ENCODE measurements at places on chromosomes 12 and 14.

DNA sequence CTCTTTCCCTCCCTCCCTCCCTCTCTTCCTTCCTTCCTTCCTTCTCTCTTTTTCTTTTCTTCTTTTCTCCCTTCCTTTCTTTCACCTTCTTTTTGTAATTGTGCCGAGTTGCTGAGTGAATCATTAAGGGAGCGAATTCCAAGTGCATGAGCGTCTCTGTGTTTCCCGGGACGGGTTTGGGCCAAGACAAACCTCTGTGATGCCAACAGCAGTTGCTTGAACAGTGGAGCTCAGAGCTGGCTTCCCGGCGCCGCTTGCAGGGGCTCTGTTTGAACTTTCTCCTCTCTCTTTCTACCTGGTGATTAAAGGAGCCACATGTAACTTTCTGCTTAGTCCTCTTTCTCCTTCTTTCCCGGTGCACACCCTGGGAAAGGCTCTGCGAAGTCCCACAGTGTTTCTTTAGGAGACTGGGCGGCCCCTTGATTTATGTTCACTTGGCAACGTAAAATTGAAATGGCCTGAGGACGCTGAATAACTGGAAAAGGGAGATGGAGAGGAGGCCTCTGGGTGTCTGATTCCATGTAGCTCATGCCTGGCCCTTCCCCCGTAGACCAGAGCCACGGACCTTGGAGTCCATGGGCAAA, 33.7 kb upstream of the MAP1LC3B2 start:
- DNase-seq, result no peak

- DNase-seq, result no peak
These were observed 400.8 kb downstream of the GXYLT1 start for GRCh38 chr12:41743835-41744234.

DNA sequence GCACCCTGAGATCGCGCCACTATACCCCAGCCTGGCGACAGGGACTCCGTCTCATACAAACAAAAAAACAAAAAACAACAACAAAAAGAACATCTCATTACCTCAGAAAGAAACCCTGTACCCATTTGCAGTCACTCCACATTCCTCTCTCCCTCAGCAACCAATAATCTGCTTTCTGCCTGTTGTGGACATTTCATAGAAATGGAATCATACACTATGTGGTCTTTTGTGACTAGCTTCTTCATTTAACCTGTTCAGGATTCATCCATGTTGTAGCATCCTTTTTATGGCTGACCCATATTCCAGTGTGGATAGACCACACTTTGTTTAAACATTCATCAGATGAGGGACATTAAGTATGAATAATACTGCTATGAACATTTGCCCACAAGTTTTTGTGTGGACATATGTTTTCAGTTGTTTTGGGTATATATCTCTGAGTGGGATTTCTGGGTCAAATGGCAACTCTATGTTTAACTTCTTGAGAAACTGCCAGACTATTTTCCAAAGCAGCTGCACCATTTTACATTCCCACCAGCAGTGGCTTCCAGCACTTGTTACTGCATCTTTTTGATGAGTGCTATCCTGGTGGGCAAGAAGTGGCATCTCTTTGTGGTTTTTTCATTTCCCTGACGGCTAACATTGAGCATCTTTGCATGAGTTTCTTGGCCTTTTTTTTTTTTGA, 5.9 kb upstream of the RCOR1 start:
- no peak for DNase-seq

DNA sequence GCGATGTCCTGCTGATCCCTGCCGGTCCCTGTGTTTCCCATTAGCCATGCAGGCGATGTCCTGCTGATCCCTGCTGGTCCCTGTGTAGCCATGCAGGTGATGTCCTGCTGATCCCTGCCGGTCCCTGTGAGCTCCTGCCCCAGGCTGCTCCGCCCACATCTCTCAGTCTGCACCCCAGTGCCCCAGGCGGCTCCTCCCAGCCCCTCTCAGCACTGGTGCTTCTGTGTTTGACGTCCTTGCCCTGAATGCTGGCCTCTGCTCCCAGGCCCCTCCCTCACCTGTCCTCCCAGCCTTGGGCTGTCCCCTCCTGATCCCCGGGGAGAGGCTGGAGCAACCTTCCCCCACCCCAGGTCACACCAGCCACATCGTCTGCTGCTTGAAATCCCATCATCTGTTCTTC, 41.4 kb upstream of the TEX22 start:
- DNase-seq, result no peak

GRCh38 chr12:16606201-16606849, 363 bp upstream of the LMO3 start:
- peak; percentile 76 for DNase-seq

GRCh38 chr12:2052826-2053678, at the start of gene CACNA1C:
Gene CACNA1C (plus strand): TSS chr12:2052987. CDS start chr12:2053563, 576 bp downstream.
- peak; percentile 77 for DNase-seq

DNA sequence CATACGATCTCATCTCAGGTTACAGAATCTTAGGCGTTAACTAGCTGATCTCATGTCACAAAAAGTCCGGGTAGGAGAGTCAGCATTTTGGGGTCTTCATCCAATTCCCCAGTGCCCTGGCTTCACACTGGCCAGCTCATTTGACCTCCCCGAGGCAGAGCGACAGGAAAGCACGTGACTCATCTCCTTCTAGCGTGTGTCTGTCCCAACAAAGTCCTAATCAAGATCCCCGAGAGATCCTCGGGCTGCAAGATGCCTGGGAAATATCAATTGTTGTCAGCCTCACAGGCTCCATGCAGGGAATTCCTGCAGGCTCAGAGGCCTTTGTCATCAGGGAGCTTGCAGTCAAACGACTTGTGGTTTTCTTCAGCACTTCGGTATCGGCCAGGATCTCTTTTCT, 57.5 kb downstream of the ZNF664 start:
- no peak for DNase-seq

GRCh38 chr14:101884089-101884933, 80.1 kb upstream of the DYNC1H1 start:
- DNase-seq, result no peak

DNA sequence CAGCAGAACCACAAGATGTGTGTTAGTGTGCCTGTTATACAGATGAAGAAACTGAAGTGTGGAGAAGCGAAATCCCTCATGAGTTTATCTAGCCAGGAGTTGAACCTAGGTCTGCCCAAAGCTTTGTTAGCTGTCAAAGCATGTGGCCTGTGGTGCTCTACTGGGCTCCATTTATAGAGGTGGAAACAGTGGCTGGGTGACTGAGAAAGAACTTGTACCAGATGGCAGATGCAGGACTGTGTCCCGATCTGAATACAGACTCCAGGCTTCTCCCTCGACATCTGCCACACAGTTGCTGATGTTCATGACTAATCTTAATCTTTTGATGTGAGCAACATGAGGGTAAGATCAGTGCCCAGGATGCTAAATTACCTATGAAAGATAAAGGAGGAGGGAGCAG, 89.1 kb downstream of the C12orf75 start:
- DNase-seq, result no peak

- DNase-seq, result no peak
These were observed 9.1 kb downstream of the TMBIM4 start for GRCh38 chr12:66160704-66161103.

GRCh38 chr12:45989721-45990467, 480 bp downstream of the SCAF11 start:
- DNase-seq, result peak; percentile 76

GRCh38 chr14:61337893-61338292, 16.5 kb downstream of the PRKCH start:
- DNase-seq, result no peak

- peak; percentile 55 for DNase-seq
These were observed at the start of gene BCL7A for GRCh38 chr12:122021822-122022392. Gene BCL7A (plus strand): TSS chr12:122021884. CDS start chr12:122022092, 208 bp downstream.

DNA sequence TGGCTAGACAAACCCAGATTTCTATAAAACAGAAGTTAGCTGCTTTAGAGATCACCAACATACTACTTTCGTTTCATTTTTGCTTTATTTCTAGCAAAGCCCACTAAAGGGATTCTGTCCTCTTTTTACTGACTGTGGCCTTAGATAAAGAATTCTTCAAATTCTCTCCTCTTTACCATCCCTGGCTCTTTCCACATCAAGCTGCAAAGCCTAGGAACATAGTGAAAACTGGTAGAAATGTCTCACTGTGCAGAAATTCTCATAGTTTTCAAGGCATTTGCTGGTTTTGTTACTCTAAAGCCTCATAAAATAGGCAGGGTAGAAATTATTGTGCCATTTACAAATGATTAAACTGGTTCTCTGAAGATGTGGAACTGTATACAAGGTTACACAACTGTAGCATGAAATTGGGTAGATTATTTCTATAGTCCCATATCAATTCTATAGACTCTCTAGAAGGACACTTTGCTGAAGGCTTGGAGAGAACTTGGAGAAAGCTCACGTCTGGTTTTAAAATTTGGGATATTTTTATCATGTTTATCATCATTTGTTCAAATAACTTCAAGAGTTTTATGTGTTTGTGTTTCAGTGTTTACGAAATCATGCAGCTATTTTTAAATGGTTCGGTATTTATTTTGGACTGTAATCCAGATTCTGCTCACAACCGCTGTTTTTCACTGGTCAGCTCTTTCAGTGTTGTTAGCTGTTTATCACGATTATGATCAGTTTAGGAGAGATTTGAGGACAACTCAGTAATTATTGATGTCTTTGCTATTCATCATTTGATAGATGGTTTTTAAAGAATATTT, 36.7 kb upstream of the CSRP2 start:
- no peak for DNase-seq

DNA sequence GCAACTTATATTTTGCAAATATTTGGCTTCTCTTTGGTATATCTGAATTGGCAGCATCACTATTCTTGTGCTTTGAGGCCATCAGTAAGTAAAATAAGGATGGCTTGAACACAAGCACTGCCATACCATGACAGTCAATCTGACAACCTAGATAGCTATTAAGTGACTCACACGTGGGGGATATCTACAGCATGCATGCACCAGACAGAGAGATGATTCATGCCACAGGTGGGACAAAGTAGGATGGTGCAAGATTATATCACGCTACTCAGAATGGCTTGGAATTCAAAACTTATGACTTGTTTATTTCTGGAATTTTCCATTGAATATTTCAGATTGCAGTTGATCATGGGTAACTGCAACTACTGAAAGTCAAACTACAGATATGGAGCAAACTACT, 675.6 kb upstream of the MDGA2 start:
- DNase-seq, result no peak

- DNase-seq, result no peak
These were observed at the start of gene CLEC4C for GRCh38 chr12:7747246-7747645. Gene CLEC4C (minus strand): TSS chr12:7747375. CDS start chr12:7747348, 27 bp downstream.

DNA sequence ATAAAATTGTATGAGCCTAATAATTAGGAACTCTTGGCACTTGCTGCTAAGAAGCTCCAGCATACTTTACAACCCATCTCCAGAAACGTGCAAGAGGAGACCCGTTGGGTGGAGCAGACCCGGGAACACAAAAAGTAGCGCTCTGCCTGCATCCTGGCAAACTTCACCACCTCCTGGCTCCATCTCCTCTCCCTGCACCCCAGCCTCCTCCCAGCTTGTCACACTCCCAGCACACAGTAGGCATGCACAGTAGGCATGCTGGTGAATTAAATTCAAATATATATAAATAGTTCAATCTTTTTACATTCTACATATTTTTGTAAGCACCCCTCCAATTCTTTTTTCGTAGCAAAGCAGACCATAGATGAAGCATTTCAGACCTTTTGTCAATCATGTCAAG, 1.2 kb downstream of the VSIG10 start:
- no peak for DNase-seq

- DNase-seq, result no peak
These were observed at the start of gene LTB4R for GRCh38 chr14:24310646-24311604. Gene LTB4R (plus strand): TSS chr14:24311502. CDS start chr14:24315652, 4,150 bp downstream.

DNA sequence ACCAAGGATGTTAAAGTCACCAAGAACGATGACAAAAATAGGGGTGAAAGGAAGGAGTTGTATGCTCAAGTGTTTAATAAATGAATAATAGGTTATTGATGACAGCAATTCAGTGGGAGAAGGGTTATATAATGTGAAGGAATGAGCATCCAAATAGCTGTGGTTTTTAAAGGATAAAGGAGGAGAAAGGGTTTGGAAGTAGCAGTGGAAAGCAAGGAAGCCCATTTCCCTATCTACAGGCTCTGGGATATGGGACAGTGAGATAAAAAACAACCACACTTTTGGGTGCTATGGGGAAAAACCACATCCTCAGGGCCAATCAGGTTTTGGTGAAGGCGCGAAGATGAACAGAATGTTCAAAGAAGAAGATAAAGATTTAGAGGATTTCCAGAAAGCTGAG, 258.6 kb downstream of the ZFP36L1 start:
- no peak for DNase-seq

- no peak for DNase-seq
These were observed 1.4 kb downstream of the PRKD1 start for GRCh38 chr14:29926228-29926627.

GRCh38 chr12:6784296-6784695, 5.0 kb upstream of the CD4 start:
- DNase-seq, result no peak

- no peak for DNase-seq
These were observed 1.1 kb upstream of the IRF9 start for GRCh38 chr14:24159777-24160498.

- DNase-seq, result peak; percentile 81
These were observed 60.7 kb downstream of the SLC6A12 start for GRCh38 chr12:153080-153746.

DNA sequence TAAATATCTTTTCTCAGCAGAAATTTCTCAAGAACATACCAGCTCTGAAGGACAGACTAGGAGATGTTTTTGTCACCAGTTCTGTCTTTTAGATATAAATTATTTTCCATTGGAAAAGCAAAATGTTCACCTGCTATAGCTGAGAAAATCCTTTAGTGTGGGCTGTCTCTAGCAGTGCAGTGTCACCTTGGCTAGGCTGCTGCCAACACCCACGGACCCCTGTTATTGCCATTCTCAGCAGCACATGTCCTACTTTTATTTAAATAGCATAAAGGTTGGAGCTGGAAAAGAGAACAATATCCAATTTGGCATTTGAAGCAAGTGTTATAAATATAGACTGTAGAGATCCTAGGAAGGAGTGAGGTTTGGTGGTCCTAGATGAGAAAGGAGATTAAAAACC, 156.4 kb downstream of the TPH2 start:
- no peak for DNase-seq

DNA sequence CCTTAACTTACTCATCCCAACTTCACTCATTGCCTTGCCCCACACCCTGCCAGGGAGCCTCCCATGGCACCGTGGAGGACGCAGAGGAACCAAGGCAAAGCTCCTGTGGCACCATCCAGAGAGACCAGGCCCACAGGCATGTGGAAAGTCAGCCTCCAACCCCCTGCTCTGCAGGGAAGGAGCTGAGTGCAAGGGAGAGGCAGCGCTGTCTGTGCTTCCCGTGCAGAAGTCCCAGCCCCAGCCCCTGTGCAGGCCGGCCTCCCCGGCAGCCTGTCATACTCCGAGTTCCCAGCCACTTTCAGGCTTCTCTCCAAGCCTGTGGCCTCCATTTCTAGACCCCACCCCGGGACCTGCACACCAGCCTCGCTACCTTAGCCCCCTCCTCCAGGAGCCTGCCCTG, 106.4 kb downstream of the SINHCAF start:
- DNase-seq, result no peak
